ENCODE measurements at places on chromosomes 1 and 21.

GRCh38 chr1:155389826-155390225 is 69.1 kb downstream of the RUSC1 start:
- DNase-seq, result no peak

DNA sequence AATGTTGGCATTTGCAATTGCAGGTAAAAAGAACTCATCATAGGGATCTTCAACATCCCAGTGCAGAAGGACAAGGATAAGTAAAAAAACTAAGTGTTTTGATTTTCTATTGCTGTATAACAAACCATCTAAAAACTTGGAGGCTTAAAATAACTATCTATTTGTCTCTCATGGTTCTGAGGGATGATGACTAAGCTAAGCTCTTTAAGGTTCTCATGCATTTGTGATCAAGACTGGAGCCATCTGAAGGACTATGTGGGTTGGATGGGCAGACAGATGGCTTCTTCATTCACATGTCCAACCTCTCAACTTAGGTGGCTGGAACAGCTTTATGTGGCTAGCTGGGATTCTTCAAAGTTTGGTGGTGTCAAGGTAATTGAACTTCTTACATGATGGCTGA is 51.5 kb downstream of the RPL5 start:
- DNase-seq, result no peak

GRCh38 chr1:42037161-42037560 is 116.0 kb upstream of the GUCA2B start:
- DNase-seq, result no peak

GRCh38 chr1:165174491-165174890 is 182.0 kb downstream of the LMX1A start:
- no peak for DNase-seq

DNA sequence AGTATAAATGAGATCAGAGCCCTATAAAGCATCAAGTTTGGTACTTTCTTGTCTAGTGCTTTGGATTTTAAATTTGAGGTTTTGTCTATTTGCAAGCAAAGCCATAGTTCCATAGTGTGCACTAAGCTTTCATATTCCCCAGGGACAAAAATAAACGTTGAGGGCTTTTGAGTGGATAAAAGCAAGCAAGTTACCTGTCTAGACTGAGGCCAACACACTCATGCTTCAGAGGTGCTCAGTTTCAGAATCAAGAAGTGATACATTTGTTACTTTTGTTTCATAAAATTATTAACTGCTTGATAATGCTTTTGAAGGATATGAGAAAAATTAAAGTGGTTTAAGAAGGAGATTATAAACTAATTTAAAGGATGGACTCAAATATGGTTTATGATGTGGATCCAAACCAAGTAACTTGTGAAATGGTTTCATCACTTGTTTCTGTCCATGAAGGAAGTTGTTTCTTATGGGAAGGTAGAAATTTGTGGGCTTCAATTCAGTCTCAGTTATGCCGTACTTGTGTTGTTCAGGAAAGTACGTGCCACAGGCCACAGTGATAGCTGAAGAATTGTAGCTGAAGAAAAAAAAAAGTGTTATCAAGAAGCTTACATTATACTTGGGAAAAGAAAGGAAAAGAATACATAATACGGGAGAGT is 71.2 kb downstream of the CHRM3 start:
- DNase-seq, result no peak
